M059J (cell line): ENCODE measurements at places on chromosomes 4 and X.

DNA sequence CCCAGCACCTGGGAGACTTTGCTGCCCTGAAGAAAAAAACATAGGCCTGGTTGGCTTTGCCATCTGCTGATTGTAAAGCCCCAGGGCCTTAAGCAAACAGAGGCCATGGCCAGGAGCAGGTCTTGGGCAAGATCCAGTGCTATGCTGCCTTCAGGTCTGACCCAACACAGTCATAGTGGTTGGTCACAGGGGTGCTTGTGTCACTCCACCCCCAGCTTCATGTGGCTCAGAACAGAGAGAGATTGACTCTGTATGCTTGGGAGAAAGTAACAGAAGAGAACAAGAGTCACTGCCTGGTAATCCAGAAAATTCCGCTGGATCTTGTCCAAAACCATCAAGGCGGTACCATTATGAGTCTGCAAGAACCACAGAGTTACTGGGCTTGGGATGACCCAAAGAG is 24.4 kb upstream of the SMARCA5 start:
- DNase-seq: peak; percentile 25

DNA sequence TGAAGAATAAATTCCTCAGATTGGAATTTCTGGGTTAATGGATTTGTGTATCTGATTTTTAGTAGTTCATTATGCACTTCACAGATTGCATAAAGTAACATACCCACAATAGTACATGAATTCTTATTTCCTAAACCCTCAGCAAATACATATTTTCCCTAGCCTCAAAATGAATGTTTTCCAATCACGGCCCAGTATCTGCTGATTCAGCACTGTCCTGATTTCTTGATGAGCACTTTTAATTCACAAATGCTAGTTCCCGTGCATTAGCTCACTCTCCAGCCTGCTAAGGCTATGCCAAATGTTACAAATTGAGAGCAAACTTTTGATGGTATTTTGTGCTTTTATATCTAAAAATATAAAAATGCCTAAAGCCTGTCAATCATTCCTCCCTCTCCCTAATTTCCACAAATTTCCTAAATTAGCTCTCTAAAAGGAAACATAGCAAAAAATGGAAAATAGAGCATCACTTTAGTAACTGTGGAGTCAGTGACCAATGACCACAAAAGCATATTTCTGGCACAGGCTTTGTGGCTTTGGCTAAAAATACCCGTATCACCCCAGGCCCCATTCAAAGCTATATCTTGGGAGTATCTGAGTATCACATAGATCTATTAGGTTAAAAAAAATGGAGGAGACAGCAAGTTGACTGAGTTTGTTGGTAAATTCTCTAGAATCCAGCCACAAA is 75.5 kb downstream of the NAF1 start:
- peak; percentile 3 for DNase-seq

- peak; percentile 18 for DNase-seq
These were observed 46.1 kb upstream of the CTSO start for GRCh38 chr4:155999725-156000124.

DNA sequence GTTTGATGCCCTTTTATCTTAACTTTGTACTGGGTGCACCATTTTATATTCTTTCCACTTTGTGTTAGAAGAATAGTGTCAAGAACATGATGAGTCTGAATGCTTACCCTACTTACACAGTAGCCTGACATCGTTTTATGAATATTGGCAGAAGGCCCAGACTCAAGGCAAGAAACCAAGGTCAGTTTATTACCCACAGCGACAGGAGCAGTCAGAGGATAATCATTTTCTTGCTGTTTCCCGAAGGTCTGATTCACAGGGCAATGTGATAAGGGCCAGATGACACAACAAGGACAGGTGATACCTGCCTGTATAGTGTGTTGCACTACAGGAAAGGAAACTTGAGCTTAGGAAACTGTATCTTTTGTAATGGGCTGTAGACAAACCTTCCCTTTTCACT is 417.4 kb downstream of the SPOCK3 start:
- peak; percentile 81 for DNase-seq

DNA sequence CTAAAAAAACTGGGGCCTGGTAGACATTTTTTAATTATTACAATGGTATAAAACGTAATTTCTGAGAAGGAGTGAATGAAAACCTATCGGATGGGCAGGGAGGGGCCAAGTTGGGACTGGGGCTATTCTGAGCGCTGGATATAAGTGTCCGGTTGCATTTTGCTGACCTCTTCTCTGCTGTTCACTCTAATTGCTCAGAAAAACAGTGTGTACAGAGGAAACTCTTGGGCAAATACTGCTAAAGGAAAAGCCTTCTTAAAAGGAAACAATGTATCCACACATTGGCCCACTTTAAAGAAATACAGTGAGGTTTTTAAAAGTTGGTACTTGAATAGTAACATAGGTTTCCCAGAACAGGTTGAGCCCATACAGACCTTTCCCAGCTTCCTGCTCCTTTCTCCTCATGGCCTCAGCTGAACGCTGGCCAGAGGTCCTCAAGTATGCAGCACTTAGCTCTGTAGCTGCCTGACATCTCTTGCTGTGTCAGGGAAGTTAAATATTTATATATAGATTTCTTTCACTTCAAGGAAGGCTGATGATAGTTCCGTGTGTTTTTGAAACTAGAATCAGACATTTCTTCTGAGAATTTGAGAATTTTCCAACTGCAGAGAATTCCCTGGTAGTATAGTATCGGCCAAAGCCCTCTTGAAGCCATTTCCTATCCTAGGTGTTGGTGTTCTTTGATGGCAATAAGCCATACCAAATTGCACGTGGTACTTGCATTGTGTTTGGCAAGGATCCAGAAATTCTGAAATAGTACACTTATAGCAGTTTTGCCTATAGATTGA is 97.1 kb upstream of the SLC4A4 start:
- DNase-seq: no peak

- DNase-seq: no peak
These were observed 12.7 kb upstream of the AADAT start for GRCh38 chr4:170102426-170102825.

- DNase-seq: no peak
These were observed 20.7 kb downstream of the ANKRD50 start for GRCh38 chr4:124691801-124692200.

DNA sequence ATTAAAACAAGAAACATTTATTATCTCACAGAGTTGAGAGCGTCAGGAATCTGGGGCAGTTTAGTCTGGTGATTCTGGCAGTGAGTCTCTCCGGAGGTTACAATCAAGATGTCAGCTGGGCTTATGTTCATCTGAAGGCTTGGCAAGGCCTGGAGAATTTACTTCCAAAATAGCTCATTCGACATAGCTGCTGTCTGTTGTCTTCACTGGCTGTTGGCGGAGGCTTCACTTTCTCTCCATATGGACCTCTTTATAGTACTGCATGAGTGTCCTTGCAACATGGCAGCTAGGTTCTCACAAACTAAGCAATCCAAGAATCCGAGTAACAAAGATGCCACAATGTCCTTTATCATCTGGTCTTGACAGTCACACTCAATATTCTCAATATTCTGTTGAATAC is 70.2 kb upstream of the ADGRL3 start:
- no peak for DNase-seq

GRCh38 chr4:38590046-38590445 is 74.0 kb upstream of the KLF3 start:
- DNase-seq: no peak

DNA sequence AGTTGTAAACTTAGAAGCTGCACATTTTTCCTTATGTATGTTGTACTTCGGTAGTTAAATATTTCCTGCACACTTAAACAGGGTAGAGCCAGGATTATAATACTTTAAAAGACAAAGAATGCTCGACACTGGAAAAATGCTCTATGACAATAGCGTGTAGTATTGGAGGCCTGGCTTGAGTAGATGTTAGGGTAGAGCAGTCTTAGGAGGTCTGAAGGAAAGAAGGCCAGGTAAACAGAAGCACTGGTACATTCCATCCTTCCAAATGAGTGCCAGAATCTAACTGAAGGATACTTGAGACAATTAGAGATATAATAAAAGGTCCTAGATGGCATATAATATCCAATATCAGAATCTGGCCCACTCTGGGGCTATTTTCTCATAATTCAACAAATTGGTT is 42.3 kb downstream of the ATXN3L start:
- DNase-seq: no peak

DNA sequence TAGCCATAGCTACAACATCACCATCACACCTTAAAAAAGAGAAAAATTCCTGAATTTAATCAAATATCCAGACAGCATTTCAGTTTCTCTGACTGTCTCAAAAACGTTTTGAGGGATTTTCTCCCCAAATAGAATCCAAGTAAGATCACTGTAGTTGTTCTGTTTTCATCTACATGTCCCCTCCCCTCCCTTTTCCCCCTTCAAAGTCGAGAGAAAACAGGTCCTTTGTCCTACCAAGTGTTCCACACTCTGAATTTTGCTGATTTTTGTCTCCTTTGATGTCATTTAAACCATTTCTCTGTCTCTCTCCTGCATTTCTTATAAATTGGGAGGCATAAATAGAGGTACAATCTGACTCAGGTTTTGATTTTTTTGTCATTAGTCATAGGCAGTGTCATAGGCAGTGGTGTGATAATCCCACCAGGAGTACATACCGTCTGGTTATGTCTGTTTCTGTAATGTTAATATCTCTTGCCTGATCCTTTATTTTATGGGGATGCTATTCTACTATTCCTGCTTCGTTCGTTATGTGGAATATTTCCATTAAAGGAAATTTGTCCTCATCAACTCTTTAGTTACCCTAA is 348.6 kb downstream of the PTTG2 start:
- DNase-seq: peak; percentile 82

- no peak for DNase-seq
These were observed 16.5 kb upstream of the SLC25A43 start for GRCh38 chrX:119382606-119383005.

DNA sequence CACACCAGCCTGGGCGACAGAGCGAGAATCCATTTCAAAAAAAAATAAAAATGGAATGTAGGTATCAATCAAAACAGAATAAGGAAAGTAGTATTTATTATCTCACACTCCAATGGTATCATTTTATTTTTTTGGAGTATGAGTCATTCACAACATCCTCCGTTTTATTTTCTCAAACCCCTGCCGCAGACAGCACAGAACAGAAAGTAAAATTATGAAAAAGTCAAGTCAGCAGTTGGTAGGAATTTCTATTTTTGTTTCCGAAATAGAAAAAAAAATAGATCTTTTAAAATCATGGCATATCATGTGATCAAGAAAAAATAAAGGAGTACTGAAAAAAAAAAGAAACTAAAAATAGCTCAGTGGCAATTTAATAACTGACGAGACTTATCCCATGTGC is 490.7 kb upstream of the TENM3 start:
- peak; percentile 34 for DNase-seq

- no peak for DNase-seq
These were observed 36.1 kb downstream of the NFKB1 start for GRCh38 chr4:102537269-102537668.

DNA sequence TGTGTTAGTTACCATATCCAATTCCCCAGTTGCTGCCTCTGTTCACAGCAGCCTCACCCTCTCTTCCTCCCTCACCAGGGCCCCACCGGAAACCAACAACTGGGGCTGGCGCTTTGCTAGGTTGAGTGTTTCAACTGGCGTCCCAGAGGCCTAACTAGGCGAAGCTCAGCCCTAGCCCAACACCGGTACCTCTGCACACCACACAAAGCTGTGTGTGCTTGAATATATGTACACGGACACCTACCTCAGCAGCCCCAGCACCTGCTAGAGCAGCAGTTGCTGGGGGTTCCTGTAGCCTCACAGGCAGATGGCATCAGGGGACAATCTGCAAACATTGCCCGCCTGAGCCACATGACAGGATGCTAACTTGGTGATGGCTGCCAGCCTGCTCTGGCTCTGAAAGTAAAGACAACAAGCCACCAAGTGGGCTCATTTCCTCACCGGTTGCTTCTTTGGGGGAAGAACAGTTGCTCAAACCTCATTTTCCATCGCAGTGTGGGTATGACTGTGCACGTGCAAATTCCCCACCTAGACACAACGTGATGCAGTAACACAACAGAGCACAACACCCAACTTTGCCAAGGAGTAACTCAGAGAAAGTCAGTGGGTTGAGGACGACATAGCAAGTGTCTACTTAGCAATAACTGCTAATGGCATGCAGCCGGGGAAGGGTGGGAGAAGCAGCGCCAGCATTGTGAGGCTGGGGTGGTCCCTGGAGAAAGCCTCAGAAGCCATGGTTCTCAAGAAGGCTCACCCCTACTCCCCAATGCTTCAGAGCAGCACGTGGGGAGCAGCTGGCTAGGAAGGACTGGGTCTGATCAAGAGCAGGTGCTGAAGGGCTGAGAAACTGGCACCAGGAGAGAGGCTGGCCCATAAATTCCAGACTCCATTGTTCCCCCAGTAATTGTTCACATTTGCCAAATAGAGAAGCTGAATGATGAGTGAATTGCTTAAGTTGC is 139.5 kb downstream of the SH3KBP1 start:
- no peak for DNase-seq

DNA sequence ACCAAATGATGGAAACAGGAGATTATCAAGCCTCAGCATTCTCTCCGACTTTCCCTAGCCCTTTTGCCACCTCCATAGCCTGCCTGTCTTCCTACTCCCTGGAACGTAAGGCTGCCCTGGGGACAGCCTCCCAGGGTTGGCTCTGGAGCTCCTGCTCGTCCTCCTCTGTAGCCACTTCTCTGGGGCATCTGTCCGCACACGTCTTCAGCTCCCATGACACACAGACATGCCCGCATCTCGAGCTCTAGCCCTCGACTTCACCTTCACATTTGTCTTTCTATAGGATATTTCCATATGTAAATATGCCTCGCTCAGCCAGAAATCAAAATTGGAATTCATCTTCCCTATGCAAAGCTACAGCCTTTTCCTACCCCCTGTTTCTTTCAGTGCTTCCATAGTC is 67.7 kb downstream of the TSC22D3 start:
- DNase-seq: no peak

- DNase-seq: peak; percentile 40
These were observed 557.7 kb upstream of the SLIT2 start for GRCh38 chr4:19693936-19694570.

DNA sequence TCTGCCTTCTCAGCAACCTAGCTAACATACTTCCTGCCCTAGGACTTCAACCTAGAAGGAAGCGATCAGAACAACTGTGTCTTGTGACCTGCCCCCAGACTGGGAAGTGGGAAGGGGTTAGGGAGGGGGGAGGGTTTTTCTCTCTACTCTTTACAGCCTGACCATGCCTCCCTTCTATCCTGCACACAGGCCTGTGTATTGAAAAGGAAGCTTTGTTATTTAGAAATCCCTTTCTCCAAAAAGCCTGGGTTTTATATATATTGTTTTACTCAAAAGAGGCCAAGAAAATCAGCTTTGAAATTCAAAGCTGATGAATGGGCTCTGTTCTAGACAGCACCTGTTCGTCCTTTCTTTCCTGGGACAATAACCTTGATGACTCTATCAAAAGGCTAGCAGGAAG is 35.2 kb upstream of the SMS start:
- DNase-seq: no peak

GRCh38 chr4:52979821-52980590 is 117.9 kb downstream of the RASL11B start:
- DNase-seq: no peak

- DNase-seq: no peak
These were observed 20.3 kb upstream of the LUZP4 start for GRCh38 chrX:115269051-115269683.

- DNase-seq: no peak
These were observed 15.1 kb upstream of the GABRA2 start for GRCh38 chr4:46404981-46405380.
